Hematopoietic multipotent progenitor cell treated with erythropoietin and hydrocortisone succinate and interleukin-3 and kit ligand, for 17 days (in vitro differentiated cells): ENCODE measurements at places on chromosomes 5 and 9.

DNA sequence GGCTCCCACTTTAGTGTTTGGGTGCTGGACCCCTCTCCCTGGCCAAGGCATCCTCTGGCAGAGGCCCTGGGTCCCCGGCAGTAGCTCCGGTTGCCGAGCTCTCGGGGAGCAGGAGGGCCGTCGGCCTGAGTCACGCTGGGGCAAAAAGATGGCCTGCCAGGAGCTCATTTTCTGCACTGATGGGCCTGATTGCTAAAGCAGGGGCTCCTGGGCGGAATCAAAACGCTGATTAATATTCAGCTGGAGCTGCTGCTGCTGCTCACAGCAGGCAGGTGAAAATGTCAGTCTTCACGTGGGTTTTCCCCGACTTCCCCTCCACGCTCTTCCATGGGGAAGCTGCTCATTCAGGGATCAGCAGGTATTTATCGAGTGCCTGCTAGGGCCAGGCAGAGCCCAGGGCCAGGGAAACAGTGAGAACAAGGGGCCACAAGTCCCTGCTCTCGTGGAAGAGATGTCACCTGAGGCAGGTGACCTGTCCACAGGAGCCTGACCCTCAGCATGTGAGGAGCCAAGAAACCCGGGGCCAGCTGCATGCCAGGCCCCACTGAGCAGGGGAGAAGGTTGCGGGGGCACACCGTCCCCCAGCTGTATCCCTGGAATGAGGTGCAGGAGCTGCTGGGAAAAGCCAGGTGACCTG is 22.1 kb downstream of the LAMC3 start:
- DNase-seq = no peak

DNA sequence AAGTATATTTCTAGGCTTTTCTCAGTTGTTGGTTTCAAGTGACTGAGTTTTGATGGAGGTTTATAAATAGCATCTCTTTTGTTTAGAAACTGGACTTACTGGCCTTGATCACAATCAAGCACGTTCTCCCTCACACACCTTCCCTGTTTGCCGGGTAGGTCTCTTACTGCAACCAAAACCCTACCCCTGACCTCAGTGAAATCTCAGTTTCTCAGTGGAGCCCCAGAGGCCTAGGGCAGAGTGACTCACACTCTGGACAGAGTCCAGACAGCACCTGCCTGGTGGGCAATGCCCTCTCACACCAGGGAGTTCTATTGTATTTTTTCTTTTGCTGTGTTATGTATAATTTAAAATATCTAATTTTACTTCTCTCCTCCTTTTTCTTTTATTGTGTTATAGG is 48.4 kb upstream of the EPB41L4B start:
- no peak for DNase-seq

- DNase-seq = no peak
Observed at GRCh38 chr5:176181271-176181855, 56.9 kb upstream of the SIMC1 start.

DNA sequence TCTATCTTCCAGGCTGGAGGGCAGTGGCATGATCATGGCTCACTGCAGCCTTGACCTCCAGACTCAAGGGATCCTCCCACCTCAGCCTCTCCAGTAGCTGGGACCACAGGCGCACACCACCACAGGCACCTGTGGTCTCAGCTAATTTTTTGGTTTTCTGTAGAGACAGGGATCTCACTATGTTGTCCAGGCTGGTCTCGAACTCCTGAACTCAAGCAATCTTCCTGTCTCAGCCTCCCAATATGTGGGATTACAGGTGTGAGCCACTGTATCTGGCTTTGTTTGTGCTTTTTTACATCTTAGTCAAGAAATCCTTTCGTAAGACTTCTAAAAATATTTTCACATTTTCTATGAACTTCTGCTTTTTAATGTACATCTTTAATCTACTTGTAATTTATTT is 116.9 kb downstream of the DENND1A start:
- DNase-seq = no peak

GRCh38 chr5:137498736-137499505 is at the start of gene SPOCK1:
TSS of gene SPOCK1 (minus strand) at chr5:137499326.
- DNase-seq = peak; percentile 35
